Cardiac septum (tissue), 1 donor: ENCODE measurements at places on chromosomes 11 and 22. TPM values are rescaled to one million over a fixed set of nuclear protein-coding genes. Genes with fewer than 3 reads are reported as not detected.
A peak's percentile ranks its signal among the peaks of the same experiment; 100 is the strongest.

DNA sequence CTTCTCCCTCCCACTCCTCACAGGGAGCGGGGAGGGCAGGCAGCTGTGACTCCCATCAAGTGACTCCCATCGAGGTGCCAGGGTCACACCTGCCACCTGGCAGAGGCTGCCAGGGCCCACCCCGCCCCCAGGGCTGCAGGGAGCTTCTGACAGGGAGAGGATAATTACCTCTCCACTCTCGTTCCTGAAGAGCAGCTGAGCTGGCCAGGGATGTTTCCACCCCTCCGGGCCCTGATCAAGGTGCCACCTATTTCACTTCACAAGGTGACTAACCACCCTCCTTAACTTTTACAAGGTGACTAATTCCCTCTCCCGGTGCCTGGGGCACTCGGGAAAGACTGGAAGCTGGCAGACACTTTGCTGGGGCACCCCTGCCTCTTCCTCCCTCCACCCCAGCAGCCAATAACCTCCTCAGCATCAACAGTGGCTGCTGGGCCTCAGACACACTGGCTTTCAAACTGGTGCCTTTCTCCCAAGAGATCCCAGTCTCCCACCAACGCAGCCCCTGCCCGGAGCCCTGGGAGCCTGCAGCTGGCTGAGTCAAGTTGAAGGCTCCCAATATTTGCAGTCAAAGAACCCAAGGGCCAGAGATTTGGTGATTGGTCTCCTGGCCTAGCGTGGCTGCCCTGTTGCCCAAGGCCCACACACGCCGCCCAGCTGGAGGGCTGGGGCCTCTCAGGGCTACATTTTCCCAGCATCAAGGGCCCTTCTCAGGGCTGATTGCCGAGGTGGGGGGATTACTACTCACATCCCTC is 22.0 kb upstream of the MYRF start:
- DNase-seq = no peak

DNA sequence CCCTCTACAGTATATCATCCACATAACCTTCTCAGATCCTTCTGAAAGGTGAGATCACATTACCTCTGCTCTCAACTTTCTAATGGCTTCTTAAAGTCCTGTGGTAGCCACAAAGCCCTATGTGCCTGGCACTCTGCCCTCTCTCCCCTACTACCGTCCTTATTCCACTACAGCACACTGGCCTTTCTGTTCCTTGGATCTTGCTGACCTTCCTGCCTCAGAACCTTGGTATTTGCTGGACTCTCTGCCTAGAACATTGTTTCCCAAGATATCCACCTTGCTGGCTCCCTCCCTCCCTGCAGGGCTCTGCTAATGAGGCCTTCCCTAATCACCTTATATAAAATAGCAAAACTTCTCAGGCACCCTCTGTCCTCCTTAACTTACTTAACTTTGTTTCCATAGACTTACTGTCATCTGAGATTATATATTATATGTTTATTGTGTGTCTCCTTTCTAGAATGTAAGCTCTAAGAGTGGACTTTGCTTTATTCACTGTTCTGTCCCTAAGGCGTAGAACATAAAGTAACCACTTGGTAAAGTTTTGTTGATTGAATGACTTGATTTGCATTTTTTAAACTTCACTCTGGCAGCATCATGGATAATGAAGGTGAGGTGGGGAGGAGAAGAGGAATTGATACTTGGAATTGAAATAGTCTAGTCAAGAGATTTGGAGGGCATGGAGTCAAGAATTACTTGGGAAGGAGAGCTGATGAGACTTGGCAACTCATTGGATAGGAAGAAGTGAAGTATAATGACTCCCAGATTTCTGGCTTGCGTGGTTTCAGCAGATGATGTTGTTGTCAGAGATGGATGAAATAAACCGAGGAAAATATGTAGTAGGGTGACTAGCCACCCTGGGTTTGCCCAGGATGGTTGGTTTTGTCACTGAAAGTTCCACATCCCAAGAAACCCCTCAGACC is 10.5 kb downstream of the POLD3 start:
- DNase-seq = no peak

DNA sequence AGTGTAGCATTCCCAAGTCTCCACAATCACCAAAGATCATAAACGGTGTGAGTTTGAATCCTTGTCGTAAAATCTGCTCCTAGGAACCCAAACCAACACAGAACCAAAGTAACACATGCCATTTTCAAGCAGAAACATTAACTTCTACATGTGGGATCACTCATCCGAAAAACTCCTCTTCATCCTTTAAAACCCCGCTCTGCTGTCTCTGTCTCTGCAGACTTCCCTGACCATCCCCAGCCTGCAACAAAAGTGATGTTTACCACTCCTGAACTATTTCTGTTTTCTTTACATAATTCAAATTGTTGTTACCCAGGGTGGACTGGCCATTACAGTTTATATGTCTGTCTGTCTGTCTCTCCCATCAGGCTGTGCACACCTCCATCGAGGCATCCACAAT is 54.0 kb downstream of the SLC1A2 start:
- no peak for DNase-seq

DNA sequence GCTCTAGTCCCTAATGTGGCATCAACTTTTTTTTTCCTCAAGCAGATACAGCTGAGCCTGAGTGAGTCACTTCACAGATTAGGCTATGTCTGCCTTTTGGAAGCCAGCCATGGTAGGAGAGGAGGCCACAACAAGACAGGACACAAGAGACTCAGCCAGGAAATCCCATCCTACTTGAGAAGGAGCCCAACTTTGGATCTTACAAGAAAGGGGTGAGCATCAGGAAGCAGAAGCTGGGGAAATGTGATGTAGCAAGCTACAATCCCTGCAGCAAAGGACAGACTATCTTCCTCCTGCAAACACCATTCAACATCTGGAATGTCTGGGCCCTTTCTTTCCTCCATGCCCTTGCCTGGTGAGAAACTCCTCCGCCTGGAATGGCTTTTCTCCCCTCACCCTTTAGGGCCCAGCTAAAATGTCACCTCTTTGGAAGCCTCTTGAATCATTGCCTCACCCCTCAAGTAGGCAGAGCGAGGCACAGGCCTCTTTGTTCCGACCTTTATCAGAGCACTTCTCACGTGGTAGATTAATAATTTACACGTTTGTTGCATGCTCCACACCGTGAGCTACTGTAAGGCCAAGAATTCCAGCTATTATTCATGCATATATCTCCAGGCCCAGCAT is 156.4 kb upstream of the PITPNB start:
- no peak for DNase-seq

GRCh38 chr11:66842896-66843775 is at the start of gene RCE1:
Gene RCE1, plus strand, starts transcription at chr11:66843441. Its CDS starts 15 bp downstream, at chr11:66843456.
- DNase-seq = peak; percentile 95

GRCh38 chr22:40898850-40899357 is 37.0 kb upstream of the DNAJB7 start:
- no peak for DNase-seq

GRCh38 chr11:96103721-96104120 is 179.8 kb upstream of the MTMR2 start:
- DNase-seq = no peak

DNA sequence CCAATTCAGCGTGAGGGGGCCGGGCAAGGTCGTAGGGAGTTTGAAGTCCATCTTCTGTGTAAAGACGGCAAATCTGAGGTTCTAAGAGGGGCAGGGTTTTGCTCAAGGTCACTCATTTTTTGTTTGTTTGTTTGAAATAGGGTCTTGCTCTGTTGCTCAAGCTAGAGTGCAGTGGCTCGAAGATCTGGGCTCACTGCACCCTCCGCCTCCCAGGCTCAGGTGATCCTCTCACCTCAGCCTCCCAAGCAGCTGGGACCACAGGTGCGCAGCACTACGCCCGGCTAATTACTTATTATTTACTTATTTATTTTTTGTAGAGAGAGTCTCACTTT is 355 bp upstream of the AP1B1 start:
- DNase-seq = no peak

DNA sequence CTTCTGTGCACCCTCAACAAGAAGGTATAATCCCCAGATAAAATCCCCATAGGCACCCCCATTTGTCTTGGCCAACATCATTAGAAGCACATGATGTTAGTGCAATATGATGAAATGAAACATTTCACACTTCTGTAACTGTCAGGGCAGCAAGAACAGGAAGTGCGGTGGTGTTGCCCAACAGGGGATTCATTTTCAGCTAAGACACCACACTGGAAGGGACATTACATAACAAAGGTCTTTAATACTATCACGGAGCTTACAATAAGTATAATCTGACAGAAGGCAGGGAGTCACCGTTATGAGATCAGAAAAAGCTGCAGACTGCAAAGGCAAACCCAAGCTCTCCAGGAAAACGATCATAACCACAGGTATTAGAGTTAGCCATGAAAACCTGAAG is 2.0 kb downstream of the OR52W1 start:
- DNase-seq = peak; percentile 90

GRCh38 chr11:60164550-60165075 is 18.3 kb downstream of the MS4A6A start:
- DNase-seq = no peak

- no peak for DNase-seq
Measured at GRCh38 chr11:132523929-132524328, 1008.4 kb downstream of the OPCML start.

GRCh38 chr22:18000441-18001039 is 23.8 kb downstream of the MICAL3 start:
- no peak for DNase-seq

DNA sequence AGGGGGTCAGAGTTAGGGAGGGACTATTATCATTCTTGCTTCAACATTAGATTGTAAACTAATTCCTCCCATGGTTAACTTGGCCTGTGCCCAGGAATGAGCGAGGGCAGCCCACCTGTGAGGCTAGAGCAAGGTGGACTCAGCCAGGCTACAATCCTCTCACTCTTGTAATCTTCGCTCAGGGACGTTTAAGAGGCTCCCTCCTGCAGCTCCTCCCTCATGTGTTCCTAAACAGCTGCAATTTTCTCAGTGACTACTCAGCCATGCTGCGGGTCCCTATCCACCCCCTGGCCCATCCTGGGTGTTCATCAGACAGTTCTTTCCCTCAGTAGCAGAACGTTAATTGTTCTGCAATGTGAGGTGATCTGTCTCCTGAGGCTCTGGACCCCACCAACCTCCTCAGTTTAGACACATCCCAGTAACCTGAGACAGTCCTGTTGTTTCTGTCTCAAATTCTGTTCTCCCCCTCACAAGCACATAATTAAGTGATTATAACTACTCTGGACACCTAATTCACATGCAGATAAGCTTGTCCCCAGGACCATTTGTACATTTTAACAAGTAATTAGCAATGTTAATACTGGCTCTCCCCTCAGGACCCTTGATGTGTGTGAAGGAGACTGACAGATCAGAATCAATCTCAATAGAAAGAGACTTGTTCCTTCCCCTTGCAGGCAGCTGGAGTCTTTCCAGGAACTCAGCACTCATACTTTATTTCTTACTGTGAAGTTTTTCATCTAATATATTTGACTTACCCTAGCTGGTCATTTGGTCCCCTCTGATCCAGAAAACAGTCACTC is 337.2 kb upstream of the B3GAT1 start:
- DNase-seq = peak; percentile 47

GRCh38 chr11:12214751-12215150 is 104.4 kb downstream of the MICAL2 start:
- DNase-seq = no peak

- DNase-seq = no peak
Measured at GRCh38 chr11:119317592-119318239, 786 bp upstream of the MCAM start.

- DNase-seq = peak; percentile 33
Measured at GRCh38 chr11:1499899-1500298, 13.3 kb upstream of the MOB2 start.

- DNase-seq = no peak
Measured at GRCh38 chr22:35963237-35963810, 65.3 kb downstream of the RBFOX2 start.

GRCh38 chr22:41530890-41531714 is 13.2 kb downstream of the POLR3H start:
- no peak for DNase-seq

DNA sequence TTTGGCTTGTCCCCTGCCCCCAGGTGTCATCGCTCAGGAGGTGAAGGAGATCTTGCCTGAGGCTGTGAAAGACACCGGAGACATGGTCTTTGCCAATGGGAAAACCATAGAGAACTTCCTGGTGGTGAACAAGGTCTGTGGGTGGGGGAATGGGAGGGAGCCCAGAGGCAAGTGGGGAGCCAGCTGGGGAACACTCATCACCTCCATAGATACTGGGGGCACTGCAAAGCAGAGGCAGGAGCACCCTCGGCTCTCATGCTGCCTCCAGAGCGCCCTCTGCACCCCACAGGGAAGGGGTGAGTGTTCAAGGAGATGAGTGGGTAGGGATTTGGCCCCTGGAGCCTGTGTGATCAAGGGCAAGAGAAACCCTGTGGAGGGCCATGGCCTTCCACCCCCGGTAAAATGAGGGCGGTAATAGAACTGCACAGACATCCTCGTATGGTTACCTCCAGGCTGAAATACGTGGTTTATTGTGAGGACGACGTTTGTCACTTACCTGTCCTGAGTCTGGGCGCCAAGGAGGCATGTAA is 14.0 kb downstream of the TMEM258 start:
- DNase-seq = no peak

- DNase-seq = no peak
Measured at GRCh38 chr11:88359541-88359940, 22.0 kb upstream of the CTSC start.

DNA sequence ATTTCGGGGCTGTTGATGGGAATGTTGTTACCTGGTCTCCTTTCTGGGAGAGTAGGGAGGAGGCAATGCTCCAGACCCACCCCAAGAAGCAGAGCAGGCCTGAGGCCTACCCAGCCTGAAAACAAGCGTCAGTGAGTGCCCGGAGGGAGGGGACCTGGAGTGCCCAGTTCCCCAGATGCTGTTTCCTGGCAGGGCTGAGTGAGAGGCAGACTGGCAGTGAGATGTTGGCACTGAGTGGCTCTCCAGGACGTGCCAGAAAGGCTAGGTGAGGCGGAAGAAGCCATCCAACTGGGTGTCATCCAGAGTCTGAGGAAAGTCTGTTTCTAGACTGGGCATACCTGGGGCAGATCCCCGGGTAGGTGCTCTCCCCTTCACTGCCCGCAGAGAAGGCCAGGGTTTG is 1.3 kb downstream of the POU2F3 start:
- DNase-seq = no peak

DNA sequence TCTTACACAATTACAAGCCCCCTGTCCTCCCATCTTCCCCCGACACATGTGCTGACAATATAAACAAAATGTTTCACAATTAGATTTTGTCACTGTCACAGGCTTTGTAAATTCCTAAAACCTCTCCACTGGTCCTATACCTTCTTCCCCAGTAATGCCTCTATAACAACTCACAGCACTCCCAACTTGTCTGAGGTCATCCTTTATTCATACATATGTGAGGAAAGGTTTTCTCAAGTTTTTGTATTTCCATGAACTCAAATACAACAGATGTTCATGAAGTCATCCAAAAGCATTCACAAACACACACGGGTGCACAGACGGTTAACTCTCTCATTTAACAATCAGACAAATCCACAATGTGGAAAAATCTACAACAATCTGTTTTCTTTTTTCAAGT is 1.9 kb downstream of the OR52H1 start:
- no peak for DNase-seq

GRCh38 chr22:44352378-44353035 is 39.8 kb upstream of the SHISAL1 start:
- no peak for DNase-seq

OR5T2 gene
- total RNA-seq = not detected

INS gene
- total RNA-seq = not detected

JHY gene
- 1.3 TPM for total RNA-seq

DERL3 gene
- total RNA-seq = 2.2 TPM

RHOD gene
- total RNA-seq = 25.8 TPM

CNGA4 gene
- total RNA-seq = not detected

RBMXL2 gene
- not detected for total RNA-seq

GRK3 gene
- total RNA-seq = 4.8 TPM

CNIH2 gene
- 0.22 TPM for total RNA-seq
